ENCODE measurements at places on chromosomes 12 and 14. TPM values are rescaled to one million over a fixed set of nuclear protein-coding genes. Genes with fewer than 3 reads are reported as not detected.

Gene SLC17A8
- 0.19 TPM for polyA plus RNA-seq

DNA sequence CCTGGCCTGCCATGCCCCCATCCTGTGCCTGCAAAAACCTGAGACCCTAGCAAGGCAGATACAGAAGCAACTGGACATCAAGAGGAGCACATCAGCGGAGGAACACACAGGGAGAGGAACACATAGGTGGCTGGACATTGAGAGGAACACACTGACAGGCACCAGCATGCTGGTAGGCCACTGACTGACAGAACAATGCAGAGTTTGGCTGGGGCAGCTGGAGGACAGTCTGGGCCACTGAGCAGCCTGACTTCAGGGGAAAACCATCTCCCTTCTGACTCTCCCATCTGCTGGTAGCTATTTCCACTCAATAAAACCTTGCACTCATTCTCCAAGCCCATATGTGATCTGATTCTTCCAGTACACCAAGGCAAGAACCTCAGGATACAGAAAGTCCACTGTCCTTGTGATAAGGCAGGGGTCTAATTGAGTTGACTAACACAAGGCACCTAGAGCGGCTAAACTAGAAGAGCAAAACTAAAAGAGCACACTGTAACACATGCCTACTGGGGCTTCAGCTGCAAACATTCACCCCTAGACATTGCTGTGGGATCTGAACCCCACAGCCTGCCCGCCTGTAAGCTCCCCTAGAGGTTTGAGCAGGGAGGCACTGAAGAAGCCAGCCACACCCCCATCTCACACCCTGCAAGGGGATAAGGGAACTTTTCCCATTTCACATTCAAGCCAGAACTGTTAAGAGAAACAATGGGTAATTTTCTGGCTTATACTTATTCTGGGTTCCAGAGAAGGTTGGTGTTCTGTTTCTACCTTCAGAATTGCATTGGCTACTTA, 22.1 kb downstream of the CLECL1 start:
- no peak for DNase-seq

DNA sequence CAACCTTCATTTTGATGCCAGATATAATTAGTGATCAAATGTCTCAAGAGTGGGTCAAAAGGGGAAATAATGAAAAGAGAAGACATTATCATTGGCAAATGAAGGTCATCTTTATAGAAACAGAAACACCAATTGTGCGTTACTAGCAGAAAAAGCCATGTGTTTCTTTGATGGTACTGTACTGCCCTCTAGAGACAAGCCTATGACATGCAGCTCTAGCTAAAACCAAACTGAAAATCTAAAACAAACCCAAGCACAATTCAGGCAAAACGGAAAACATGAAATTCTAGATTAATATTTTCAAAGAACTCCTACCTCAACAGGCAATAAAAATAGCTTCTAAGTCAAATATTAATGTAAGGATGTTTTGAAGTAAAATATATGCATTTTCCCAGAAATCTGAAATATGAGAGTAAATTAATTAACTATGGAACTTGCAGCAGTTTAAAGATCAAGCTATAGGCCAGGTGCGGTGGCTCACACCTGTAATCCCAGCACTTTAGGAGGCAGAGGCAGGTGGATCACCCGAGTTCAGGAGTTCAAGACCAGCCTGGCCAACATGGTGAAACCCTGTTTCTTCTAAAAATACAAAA, 115.4 kb downstream of the KLHL28 start:
- peak; percentile 39 for DNase-seq

Gene KLHDC1
- polyA plus RNA-seq = 6.0 TPM

DNA sequence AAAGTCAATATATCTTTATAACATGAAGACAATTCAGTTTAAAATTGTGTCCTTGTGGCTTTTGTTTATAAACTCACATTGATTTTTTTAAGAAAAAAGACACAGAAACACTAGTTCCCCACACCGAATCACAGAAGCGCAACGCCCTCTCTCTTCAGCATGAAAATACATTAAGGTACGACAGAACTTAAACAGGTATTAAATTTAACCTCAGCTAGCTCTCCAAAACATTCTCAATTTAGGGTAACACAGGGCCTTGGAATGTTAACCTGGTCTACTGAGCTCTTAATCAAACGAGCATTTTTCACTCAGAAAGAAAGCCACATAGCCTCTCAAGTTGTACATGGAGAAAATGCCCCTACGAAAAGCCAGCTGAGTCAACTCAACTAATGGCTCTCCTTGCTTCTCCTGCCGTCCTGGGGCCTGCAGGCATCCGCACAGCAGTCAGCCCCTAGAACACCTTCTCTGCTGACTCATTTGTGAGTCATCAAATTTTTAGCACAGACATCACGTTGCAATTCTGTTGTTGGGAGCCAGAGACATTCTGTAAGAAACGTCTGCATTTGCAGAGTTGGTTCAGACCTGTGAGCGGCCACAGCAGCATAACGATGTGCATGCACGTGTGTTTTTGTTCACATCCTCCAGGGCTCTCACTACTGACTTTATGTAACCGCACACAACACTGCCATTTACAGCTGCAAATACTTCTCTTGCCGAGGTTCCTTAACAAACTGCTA, 141.6 kb downstream of the ITPR2 start:
- DNase-seq = no peak

- DNase-seq = no peak
These were observed 34.2 kb upstream of the MAP1LC3B2 start for GRCh38 chr12:116524964-116525379.

GRCh38 chr12:14920475-14921126, 17.7 kb downstream of the ERP27 start:
- DNase-seq = no peak

Gene ADAM21
- 0.40 TPM for polyA plus RNA-seq

GRCh38 chr12:51008329-51009055, 17.7 kb downstream of the SLC11A2 start:
- no peak for DNase-seq

Gene PTPRO
- polyA plus RNA-seq = 1.9 TPM

DNA sequence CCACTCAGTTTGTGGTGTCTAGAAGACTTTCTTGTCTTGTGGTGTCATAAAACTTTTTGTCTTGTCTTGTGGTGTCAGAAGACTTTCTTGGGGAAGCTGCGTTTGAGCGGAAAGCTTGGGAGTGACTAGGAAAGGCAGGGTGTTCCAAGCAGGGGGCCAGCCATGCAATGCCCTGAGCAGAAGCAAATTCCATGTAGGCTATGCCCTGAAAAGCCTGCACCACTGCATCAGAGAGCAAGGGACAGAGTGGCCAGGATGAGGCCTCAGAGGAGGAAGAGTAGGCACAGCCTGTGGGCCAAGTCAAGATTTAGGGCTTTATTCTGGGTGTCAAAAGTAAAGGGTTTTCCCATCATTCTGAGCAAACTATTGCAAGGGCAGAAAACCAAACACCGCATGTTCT, 14.5 kb downstream of the KRT8 start:
- no peak for DNase-seq

Gene LMNTD1
- polyA plus RNA-seq = not detected

DNA sequence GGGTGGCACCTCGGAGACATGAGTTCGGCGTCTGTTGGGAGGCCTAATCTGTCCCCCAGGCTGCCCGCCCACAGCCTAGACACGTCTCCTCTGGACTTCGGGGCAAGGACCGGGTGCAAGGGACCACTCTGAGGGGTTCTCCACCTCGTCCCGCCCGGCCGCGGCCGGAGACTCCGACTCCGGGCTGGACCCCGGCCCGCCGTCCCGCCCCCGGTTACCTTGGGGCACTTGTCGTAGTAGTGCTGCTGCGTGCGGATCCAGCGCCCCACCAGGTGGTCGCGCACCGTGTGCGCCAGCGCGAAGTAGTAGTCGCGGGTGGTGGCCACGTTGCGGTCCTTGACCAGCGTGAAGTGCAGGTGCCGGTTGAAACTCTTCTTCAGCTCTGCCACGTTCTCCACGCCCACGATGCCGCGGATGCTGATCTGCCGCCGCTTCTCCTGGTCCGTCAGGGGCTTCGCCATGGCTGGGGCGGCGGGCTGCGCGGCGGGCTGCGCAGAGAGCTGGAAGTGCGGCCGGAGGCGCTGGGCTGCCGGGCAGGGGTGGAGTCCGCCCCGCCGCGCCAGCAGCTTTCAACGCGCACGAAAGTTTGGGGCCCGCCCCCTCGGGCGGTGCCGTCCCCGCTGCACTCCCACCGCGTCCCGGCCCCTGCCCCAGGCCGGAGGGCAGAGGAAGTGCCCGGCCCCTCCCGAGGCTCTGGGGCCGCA, at the start of gene PYGL:
Gene PYGL (minus strand): TSS at position 541 of the 704 bp plus-strand sequence. CDS start 80 bp downstream, at position 461.
- peak; percentile 74 for DNase-seq

DNA sequence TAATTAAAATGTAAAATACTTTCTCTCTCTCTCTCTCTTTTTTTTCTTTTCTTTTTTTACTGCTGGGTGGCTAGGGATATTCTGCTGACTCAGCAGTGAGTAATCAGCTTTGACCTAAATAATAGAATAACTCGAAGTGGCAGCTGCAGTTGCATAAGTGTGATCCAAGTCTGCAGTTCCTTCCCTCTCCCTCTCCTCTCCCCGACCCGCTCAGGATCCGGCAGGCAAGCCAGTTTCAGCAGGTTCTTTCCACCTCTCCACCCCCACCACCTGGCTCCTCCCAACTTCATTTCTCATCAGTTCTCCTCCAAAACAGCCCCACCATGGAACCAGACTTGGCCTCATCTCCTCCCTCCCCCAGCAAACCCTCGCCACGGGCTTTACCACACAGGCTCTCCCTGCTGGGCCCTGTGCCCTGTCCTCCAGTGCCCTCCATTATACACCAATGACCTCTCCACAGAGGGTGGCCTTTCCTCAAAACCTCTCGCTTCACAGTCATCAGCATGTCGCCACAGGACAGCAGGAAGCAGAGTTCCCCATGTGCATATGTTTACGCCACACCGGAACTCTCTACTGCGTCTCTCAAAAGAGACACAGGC, 22.4 kb downstream of the SLC7A8 start:
- DNase-seq = peak; percentile 48

DNA sequence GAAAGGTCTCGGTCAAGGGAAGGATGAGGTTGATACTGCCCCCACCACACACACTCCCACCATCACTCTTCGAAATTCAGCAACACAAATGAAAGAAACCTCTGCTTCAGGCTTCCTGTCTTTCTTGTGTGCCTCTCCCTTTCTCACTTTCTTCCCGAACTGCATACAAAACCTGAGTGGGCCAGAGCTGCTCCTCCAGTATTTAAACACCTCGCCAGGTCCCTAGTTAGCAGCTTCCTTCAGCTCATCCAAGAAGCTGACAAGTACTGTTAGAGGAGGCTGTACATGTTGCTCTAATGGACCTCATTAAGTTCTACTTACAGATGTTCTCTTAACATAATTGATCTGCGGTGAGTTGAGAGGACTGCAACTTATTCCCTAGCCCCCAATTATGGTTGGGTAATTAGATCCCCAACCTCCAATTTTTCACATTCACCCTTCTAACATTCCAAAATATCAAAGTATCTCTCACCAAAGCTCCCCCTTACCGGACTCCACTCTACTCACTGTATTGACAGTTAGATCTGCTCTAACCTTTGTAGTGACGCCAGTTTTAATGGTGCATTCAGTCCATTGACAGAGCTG, 4.1 kb upstream of the LMO3 start:
- no peak for DNase-seq

GRCh38 chr12:85654456-85654840, 181.8 kb downstream of the RASSF9 start:
- no peak for DNase-seq

DNA sequence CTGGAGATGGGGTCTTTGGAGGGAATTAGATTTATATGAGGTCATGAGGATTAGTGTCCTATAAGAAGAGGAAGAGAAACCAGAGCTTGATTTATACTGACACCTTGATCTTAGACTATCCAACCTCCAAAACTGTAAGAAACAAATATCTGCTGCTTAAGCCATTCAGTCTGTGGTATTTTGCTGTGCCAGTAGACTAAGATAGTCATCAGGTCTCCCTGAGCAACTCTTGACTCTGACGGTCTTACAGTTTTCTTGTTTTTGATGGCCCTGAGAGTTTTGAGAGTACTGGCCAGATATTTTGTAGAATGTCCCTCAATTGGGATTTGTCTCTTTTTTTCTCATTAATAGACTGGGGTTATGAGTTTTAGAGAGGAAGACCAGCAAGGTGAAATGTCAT, 51.7 kb downstream of the TSHR start:
- DNase-seq = no peak

Gene TPI1
- 1,016 TPM for polyA plus RNA-seq

DNA sequence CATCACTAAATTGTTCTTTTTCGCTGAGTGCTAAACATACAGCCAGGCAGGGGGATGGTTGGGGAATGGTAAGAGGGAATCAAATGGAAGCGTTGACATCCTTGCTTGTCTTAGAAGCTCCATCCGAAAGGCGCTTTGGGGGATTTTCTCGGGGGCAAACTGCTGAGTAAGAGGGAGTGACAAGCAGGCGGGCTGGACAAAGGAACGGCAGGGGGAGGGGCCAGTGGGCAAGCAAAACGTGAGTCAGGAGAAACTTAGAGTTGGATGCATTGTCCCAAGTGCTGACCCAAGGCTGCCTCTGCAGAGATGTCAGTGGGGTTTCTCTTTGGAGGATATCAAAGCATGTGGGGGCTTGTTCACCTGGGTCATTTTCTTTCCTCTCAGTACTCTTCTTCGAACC, 480.5 kb downstream of the VRK1 start:
- DNase-seq = no peak

Data from hindlimb muscle (tissue), 1 donor.